ENCODE measurements at places on chromosomes 5 and 9.

GRCh38 chr5:1324719-1325190 lies 20.1 kb downstream of the CLPTM1L start:
- no peak for DNase-seq

DNA sequence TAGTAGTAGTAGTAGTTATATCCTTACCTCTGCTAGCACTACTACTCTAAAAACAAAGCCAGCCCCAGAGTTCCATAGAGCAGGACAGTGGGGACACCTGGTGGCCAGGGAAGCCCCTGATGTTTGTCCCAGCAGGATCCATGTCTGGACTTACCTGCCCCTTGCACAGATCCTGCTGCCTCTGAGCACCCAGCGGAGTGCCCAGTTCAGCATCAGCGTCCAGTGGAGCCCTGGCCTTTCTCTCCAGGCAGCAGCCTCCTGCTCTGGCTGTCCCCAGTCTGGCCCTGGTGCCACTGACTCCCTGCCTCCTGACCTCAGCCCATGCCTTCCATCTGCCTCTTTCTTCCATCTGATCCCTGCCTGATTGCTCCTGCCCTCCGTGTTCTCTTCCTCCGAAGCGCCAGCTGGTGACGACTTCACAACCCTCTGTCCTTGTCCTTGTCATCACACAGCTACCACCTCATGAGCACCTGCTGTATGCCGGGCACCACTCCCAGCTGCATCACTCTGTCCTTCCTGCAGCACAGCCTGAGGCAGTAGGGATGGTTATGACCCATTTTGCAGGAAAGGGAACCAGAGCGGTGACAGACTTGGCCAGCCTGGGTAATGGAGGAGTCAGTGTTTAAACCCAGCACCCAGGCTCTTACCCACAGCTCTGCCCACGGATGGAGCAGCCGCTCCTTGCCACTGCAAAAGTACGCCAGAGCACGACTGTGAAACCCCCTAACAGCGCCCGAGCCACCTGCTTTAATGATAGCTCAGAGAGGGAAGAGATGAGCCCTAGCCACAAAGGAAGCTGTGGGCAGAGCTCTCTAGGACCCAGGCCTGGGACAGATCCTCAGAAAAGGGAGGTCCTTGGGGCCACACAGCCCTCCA lies 11.5 kb downstream of the SARDH start:
- no peak for DNase-seq

- no peak for DNase-seq
These were observed 198.7 kb downstream of the HSPA4 start for GRCh38 chr5:133250527-133250926.

DNA sequence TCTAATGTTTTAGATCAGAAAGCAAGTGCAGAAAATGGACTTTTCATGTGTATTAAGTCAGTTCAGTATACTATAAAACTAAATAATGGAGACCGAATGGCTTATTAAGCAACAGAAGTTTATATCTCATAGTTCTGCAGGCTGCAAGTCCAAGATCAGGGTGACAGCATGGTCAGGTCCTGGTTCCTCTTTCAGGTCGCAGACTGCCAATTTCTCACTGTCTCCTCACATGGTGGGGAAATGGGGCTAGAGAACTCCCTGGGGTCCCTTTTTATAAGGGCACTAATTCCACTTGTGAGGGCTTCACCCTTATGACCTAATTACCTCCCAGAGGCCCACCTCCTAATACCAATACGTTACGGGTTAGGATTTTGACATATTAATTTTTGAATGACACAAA lies 48.7 kb downstream of the RICTOR start:
- DNase-seq: no peak

- no peak for DNase-seq
These were observed 37.6 kb upstream of the ANGPTL2 start for GRCh38 chr9:127159949-127160610.

DNA sequence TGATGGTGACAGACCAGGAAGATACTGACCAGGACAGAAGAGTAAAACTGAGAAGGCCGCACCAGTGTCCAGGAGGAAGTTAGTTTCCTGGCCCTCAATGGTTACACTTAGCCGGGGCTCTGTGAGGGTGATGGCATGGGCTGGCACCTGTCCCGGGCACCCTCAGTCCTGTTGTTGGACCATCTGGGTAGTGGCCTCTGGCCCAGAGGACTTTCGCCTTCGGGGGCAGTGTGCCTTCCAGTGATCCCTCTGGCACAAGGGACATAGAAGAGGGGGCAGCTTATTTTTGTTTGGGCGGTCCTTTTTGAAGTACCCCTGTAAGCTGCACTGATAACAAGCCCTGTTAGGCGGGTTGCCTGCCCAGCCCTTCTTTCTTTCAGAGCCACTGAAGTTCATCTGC lies 1108.6 kb downstream of the TAF11L14 start:
- no peak for DNase-seq

DNA sequence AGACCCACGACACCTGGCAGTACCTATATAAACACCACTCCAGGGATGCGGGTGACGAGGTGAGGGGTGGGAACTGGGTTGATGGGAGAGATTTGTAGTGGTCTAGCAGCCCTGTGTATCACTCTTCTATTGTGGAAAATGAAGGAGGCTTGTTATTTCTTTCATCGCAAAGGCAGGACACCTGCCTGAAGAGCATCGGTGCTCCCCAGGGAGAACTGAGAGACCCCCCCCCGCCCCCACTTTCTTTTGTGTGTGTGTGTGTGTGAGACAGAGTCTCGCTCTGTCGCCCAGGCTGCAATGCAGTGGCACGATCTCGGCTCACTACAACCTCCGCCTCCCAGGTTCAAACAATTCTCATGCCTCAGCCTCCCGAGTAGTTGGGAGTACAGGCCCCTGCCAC lies 8.3 kb upstream of the WDR5 start:
- DNase-seq: no peak

DNA sequence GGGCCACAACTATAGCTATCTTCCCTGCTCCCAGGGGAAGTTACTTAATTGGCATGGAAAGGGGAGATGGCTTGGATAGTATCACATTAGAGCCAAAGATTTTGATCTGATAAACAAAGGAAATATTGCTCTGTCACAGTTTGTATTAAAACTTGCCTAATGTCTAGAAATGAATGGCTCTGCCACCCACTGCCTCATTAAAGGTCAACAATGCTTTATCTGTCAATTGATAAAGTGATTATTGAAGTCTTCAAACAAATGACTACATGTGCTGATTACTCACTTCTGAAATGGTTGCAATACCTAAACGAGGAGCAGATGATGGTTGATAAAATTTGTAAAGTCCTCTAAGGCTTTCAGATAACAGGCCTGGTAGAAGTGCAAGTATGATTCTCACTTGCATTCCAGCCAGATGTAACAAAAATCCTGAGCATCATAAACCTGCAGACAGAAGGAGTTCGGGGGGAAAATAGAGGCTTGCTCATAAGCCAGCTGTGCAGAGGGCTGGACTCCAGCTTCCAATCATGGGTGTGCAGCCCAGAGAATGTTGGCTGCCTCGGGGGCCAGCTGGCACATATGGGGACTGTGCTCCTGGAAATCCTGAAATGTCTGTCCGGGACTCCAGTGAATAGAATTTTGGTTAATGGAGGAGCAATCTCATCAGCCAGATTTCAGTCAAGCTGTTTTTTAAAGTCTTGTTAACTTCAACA lies 200.5 kb upstream of the SLC27A6 start:
- no peak for DNase-seq

DNA sequence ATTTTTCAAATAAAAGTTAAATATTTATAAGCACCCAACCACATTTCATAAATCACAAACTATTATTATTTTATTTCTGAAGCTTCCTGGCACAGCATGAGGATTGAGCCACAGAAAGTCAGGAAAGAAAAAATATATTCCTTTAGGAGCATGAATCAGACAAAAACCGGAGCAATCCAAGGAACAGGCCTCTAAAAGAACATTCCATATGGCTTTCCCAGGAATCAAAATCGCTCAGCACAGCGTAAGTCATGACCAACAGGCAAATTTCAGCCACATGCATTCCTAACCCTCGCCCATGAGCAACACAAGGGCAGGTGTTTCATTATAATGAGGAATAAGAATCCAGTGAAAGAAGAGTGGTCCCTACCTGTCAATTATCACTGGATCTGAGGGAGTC lies 26.7 kb downstream of the EBF1 start:
- DNase-seq: no peak

- DNase-seq: no peak
These were observed 20.5 kb downstream of the MAST4 start for GRCh38 chr5:66616520-66617225.

DNA sequence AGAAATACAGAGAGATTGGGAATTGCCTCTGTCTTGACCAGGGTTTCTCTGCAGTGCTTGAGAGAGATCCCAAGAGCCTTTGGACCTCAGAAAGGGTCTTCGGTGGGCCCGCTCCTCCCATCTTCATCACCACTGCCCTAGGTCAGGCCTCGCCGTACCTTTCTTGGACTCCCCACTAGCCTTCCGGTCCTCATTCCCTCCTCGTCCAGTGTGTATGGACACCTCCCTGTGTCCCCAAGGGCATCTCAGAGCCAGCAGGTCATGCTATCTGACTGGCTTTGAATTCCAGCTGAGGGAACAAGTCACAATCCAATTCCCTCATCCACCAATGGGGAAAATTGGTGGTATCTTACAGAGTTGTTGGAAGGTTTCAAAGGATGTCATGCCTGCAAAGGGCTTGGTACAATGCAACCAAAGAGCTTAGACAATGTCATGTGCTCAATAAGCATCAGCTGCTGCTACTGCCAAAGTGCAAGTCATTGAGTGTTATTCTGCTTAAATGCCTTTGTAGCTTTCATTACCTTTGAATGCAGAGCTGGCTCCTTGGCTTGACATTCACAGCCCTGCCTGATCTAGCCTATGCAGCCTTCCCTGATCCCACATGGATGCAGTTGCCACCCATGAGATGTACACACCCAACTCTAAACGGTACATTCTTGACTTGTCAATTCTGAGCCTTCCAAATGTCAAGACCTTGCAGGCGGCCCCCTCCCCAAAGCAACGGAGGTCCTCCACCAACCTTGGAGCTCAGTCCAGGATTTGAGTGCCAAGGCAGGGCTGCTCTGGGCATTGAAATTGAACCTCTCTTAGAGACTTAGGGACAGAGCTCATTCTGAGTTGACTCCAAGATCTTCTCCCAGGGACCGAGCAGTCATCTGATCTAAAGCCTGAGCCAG lies 58.0 kb downstream of the HRH2 start:
- no peak for DNase-seq

DNA sequence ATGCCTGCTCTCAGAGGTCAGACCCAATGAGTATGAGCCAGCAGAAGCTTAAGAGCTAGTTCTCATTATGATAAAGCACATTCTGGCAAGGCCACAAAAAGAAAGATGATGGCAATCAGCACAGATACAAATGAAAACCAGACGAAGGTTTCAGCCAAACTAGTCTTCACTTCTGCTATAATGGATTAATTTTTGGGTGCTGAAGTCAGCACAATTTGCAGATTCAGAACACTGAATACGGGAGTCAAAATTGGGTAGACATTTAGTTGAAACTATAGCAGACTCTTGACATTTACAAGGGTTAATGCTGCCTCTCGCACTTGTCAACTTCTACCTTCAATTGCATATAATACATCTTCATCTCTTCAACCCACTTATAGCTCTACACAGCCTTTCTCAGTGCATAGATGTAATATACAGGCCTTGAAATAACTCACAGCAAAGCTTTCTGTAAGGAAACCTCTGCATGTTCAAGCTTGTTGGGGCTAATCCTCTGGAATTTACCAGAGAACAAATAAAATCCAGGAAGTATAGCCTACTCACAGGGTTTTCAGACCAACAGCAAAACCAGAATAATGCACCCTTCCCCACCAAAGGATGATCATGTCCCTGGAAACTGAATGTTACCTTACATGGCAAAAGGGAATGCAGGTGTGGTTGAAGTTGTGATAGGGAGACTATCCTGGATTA lies 77.1 kb downstream of the BAAT start:
- DNase-seq: no peak

GRCh38 chr9:28207657-28208056 lies 634.4 kb upstream of the C9orf72 start:
- DNase-seq: no peak

DNA sequence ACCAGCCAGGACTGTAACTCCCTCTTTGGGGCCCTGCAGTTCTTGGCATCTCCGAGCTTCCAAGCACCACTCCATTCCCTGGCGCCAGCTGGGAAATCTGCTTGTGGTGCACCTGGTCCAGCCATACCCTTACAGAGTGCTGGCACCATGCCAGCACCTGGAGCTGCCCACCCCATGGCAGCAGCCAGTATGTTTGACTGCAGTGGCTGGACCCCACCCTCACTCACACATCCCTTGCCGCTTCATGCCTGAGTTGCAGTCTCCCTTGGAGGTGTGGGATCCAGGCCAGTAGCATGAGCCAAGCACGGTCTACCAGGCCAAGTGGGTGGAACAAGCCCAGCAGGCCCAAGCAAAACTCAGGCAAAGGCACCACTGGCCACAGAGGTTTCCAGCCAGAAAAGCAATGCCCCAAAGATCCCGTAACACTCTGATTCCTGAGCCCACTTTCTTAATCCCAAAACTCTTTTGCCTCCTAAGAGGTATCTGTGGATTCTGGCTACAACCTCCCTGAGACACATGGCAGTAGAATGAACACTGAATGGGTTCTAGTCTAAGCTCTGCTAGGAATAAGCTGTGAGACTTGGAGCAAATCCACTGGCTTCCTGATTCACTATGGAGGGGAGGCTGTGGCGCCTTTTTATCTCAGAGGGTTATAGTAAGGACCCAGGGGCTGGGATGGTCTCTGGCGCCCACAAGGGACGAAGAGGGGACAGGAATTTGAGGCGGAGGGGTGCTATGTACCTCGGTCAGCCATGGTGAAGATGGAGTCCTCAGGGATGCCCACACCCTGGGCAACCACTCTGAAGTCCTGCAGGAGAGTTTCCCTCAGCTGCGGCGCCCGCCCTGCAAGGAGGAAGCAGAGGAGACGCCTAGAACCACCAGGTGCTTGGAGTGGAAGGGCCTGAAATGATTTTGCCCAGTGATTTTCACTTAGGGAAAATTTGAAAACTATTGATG lies 5.6 kb downstream of the AMBP start:
- no peak for DNase-seq

- DNase-seq: no peak
These were observed 1.1 kb upstream of the MAT2B start for GRCh38 chr5:163504079-163504931.

GRCh38 chr9:134412298-134412711 lies 86.0 kb downstream of the RXRA start:
- no peak for DNase-seq

- no peak for DNase-seq
These were observed 18.8 kb downstream of the DBH start for GRCh38 chr9:133654736-133655657.

DNA sequence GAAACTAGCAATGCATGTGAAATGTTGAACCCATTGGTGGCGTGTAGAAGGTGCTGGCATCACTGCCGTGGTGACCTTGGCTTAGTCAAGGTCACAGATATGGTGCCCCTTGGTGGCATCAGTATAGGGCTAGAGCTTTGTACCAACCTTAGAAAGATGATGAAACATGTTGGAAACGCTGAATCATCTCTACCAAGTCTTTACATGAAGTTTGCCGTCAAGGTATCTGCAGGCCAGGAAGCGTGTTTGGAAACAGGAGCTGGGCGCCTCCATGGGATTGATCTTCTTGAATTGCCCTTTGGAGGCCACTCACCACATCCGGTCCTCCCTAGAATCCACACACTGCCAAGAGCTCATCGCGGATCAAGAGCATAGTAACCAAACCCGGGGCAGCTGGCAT lies 16.9 kb upstream of the BOD1 start:
- no peak for DNase-seq

GRCh38 chr5:175133185-175133584 lies 310.8 kb downstream of the DRD1 start:
- DNase-seq: no peak
